ENCODE measurements at places on chromosomes 3 and 15.

GRCh38 chr3:161104561-161105551 lies at the start of gene B3GALNT1:
B3GALNT1 (minus strand) TSS chr3:161105349; CDS start chr3:161086754, 18,595 bp downstream.
- no peak for DNase-seq

- DNase-seq: no peak
These were observed 39.5 kb downstream of the ZBTB11 start for GRCh38 chr3:101637451-101637850.

DNA sequence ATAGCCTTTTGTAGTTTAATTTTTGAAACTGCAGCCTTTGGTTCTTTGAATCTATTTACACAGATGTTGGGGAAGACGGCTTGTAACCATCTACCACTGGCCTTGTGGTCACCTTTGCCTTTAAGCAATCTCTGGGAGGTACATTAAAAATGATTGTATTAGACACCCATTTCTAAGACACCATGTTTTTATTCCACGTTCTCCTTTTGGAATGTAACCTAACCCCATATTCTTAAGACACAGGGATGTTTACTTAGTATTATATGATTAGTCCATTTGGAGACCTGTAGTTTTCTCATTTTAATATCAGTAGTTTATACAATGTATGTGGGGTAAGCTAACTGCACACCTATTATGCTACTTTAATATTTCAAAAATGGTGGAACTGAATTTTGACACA lies 175.1 kb upstream of the PLSCR5 start:
- no peak for DNase-seq

GRCh38 chr3:178507507-178508442 lies 28.5 kb upstream of the KCNMB2 start:
- no peak for DNase-seq

- DNase-seq: no peak
These were observed 101.6 kb upstream of the ANKRD28 start for GRCh38 chr3:15899388-15899787.

DNA sequence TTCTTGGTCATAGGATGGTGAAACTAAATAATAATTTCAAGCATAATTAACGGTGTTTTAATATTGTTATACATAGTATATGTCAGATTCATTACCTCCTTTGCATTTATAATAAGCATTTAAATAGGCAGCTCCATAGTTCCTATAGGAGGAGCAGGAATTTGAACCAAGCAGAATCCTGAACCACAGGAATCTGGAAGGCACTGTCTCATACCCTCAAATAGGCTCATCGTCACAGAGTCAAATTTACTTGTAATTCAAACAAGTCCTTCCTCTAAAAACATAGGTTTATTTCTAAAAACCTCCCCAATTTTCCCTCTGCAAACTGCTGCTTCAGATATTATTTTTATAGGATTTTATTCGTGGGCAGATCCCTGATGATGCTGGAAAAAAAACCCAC lies 376.3 kb upstream of the ARHGEF26 start:
- no peak for DNase-seq

GRCh38 chr3:196169836-196170240 lies 41.4 kb downstream of the ZDHHC19 start:
- no peak for DNase-seq

GRCh38 chr3:28860307-28860706 lies 420.6 kb upstream of the RBMS3 start:
- DNase-seq: no peak

GRCh38 chr3:124202754-124203153 lies 210.8 kb upstream of the ROPN1 start:
- peak; percentile 50 for DNase-seq

DNA sequence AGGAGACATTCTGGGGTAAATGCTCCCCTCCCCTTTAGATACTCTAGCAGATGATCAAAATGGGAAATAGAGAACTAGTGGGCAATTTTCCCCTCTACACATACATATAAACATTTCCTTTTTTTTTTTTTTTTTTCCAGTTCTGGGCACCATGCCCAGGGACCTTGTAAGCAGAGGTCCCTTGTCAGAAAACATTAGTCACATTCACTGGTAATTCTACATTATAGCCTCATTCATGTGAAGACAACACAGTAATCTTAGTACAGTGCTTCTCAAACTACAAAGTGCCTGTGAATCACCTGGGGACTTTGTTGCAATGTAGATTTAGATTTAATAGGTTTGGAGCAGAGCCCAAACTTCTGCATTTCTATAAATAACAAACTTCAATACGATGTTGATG lies 60.1 kb upstream of the ACTC1 start:
- no peak for DNase-seq

GRCh38 chr3:99396651-99397275 lies 241.6 kb upstream of the COL8A1 start:
- no peak for DNase-seq

DNA sequence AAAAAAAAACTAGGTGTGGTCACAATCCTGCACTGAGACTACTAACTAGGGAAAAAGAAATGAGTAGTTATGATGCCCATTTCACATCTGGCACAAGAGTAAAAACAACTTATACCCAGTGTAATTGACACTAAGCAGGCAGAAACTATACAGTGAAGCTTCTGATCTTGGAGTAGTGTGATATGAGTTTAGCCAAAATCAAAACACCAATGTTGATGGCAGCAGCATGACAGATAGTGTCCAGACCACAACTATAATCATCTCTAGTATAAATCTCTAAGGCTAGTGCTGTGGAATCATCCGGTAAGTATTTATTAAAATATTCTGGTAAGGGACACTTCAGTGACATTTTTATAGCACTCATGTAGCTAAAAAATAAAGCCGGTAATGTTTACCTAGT lies 108.5 kb upstream of the EPHA6 start:
- no peak for DNase-seq

- DNase-seq: no peak
These were observed 1301.6 kb downstream of the SI start for GRCh38 chr3:163776743-163777142.

DNA sequence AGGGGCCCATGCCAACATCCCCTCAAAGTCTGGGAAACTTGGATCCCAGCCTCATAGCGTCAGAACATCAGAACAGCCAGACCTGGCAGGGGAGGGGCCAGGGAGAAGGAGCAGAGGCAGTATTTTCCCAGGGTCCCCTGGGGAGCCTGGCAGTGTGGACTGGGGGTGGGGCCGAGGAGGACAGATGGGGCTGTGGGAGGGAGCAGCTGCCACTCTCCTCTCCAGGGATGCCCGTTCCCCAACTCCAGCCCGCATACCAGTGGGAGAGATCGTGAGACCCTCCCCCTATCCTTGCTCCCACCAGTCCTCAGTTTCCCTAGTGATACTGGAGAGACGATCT lies 6.5 kb upstream of the DNAJB8 start:
- DNase-seq: peak; percentile 75

- no peak for DNase-seq
These were observed 191.4 kb upstream of the HES1 start for GRCh38 chr3:193944518-193944884.

DNA sequence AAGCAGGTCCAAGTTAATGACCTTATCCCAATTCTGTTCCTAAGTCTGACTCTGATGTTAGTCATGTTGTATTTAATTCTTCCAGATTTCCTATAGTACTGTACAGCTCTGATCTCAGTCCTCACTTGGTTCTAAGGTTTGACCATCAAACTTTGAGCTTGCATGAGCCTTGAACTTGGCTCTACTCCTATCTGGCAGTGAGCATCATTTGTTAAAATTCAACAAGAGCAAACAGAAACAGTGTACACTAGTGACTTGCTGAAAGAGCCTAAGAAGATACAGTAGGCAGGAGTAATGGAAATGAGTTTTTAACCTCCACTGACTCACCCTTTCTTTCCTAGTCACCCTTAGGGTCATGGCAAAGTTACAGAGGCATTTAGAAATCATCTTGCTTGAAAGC lies 451.1 kb upstream of the TPRG1 start:
- DNase-seq: no peak

DNA sequence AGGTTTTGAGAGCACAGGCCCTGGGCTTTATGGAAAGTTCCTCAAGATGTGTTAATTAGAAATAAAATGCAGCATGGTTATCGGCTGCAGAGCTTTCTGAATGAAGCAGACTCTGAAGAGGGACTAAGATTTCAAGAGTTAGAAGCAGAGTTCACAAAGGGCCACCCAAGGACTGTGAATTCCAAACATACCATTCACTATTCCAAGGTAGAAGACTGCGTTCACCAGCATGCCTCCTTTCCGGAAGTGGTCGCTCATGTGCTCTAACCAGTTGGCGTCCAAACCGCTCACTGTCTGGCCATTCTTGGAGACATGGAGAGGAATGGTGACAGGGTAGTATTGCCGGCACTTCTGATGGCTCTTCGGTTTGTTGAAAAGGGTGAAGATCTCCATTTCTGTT lies 104.9 kb downstream of the OXNAD1 start:
- DNase-seq: no peak

- DNase-seq: no peak
These were observed 251.0 kb downstream of the ROBO1 start for GRCh38 chr3:79516795-79517194.

GRCh38 chr15:48282216-48282615 lies 49.0 kb upstream of the DUT start:
- no peak for DNase-seq

GRCh38 chr3:20327889-20328288 lies 141.9 kb upstream of the SGO1 start:
- no peak for DNase-seq

- no peak for DNase-seq
These were observed 194.3 kb downstream of the FNDC3B start for GRCh38 chr3:172233474-172234277.

- no peak for DNase-seq
These were observed 172.6 kb downstream of the IL5RA start for GRCh38 chr3:2937592-2937991.

DNA sequence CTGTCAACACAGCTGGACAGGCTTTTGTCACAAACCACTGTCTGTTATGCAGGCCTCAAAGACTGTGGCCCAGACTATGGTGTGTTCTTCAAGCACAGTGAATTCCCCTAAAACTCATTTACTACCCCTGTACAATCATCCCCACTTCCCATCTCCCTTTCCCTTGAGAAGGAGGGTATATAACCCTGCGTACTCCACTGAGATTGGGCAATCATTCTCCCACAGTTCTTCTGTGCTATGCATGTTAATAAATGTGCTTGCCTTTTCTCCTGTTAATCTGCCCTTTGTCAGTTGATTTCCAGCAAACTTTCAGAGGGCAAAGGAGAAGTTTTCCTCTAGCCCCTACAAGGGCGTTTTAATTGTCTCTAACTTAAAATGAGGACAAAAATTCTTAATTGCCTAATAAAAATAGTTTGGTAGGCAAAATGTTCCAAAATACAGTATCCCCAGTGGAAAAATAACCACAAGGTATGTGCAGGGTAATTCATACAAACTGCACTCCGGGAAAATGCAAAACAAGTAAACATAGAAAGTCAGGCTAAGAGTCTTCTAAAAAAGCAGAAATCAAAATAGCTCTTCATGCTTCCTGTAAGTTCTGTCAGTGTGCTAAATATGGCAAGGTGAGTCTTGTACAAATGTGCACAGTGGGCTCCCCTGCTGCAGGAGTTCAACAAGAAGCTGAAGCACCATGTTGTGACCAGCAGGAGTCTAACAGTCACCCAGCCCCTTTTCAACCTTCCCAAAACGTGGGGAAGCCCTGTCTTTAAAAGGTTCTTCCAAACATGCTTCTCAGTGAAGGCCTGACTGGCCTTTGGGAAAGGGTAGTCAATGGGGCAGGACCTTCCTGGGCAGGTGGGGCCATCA lies 10.2 kb downstream of the ATP10A start:
- no peak for DNase-seq

- no peak for DNase-seq
These were observed 429.2 kb downstream of the OTOL1 start for GRCh38 chr3:161925749-161926360.

DNA sequence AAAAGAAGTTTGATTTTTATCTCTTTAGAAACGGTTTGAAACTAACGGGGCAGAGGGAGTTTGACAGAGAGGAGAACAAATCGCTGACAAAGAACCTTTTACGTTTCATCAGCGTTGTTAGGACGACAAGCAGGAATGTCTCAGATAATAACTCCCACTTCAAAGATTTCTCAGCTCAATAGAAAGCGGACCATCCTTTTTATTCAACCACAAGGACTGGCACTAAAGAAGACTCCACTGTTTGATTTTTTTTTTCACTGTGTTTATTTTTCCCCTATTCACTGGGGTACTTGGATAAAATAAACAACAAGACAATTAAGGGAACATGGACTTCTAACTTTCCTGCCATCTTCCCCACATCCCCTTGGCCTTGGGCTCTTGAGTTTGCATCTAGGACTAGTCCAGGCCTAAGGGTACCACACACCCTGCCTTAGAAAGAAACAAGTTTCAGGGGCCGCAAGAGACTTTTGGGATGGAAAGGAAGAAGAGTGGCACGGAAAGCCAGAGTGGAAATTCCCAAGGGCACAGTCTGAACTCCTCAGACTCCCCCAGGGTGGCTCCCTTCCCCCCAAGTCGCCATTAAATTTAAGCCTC lies 19.0 kb downstream of the ZIC4 start:
- DNase-seq: no peak

GRCh38 chr3:41267975-41268640 lies 68.8 kb downstream of the CTNNB1 start:
- DNase-seq: no peak

- DNase-seq: no peak
These were observed 98.3 kb downstream of the CYP19A1 start for GRCh38 chr15:51240066-51240465.

DNA sequence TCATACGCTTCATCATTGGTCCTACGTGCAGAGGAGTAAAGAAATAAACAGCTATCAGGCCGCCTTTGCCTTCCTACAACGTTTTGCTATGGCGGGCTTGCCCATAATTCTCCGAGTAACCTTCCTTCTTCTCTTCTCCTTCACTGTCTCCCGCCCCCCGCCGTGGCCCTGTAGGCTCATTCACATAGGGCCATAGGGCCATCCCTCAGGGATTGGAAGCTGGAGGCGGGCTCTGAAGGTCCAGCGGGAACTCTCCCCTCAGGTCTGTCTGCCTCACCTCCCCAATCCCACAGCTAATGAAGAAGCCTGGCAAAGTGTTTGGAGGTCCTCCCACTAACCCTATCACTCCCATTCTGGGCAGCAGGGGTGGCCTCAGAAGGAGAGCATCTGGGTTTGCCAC lies 43.6 kb downstream of the SEMA5B start:
- no peak for DNase-seq

GRCh38 chr15:58559904-58560588 lies 128.3 kb downstream of the LIPC start:
- no peak for DNase-seq

- no peak for DNase-seq
These were observed 526.1 kb upstream of the GBE1 start for GRCh38 chr3:82287562-82287961.

DNA sequence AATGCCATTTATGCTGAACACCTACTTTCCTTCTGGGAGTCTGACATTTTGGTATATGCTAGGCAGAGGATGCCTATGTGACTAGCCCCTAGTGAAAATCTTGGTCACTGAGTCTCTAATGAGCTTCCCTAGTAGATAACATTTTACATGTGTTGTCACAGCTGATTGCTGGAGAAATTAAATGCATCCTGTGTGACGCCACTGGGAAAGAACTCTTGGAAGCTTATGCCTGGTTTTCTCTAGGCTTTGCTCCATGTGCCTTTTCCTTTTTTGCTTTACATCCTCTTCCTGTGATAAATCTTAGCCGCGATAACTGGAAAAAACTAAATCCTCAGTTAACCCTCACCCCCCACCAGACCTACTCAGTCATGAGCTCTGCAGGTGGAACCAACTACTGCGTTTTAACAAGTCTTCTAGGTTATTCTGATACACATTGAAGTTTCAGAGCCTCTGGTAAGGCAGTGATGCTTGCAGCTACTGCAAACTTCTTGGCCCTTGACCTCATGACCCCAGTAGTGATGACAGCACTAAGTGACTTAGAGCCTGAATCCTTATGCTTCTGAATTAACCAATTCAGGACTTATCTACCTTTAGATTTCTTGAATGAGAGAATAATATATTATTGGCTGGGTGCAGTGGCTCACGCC lies 292.4 kb upstream of the SOX14 start:
- DNase-seq: no peak

GRCh38 chr15:101237251-101237650 lies 14.6 kb downstream of the CHSY1 start:
- DNase-seq: no peak
